ENCODE measurements at places on chromosomes 12 and 14.

- no peak for DNase-seq
These were observed 120.1 kb downstream of the RALGAPA1 start for GRCh38 chr14:35689000-35689460.

DNA sequence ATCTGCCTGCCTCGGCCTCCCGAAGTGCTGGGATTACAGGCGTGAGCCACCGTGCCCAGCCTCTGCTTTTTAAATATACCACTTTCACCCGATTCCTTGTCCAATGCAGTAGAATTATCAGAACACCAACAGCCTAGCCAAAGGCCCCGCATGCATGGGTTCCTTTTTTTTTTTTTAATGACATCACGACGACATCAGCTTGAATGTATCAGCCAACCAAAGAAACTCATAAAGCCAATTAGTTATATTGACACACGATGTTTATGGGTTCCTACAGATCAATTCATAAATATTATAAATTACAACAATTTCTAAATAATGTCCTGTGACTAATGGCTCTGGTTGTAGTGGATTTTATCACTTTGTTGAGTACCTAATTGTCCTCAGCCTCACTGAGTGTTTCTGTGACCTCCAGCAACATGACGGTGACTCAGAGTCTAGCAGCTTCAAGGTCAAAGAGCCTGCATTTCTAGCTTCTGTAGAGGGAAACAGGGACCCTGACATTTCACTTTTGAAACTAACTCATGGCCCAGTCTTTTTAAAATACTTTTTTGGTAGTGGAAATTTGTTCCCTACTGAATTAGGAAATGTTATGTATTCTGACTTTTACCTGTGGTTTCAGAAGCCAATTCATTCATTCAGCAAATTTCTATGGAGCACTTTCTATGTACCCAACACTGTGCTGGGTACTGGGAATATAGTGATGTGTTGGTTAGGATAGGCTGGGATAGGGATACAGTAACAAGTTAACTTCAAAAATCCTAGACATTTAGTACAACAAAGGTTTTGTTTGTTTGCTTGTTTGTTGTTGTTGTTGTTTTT, 144.1 kb downstream of the SUDS3 start:
- no peak for DNase-seq

DNA sequence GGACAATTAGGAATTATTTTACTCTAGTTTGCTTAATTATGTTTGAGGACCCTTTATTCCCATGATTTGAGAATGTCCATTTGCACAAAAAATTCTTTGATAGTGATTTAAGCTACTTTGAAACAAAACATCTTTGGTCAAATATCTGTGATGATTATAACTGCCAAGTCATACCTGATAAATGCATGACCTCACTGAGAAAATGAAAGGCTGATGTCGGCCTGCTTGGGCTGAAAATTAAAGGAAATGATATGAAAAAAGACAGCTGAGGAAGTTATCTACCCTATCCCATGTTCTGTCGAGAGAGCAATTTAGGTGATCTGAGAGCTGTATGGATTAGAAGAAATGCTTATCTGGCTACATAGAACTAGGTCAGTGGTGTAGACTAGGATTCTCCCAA, 43.6 kb downstream of the ATL1 start:
- no peak for DNase-seq

- DNase-seq, result no peak
These were observed 43.9 kb upstream of the NUDT4 start for GRCh38 chr12:93333828-93334227.

- no peak for DNase-seq
These were observed 73.2 kb upstream of the VRK1 start for GRCh38 chr14:96723946-96724345.

GRCh38 chr12:124311292-124312109, 16.6 kb downstream of the RFLNA start:
- DNase-seq, result no peak

GRCh38 chr12:75938189-75938588, 93.4 kb downstream of the PHLDA1 start:
- no peak for DNase-seq

All from HFF-Myc (cell line).